Neural crest cell (in vitro differentiated cells): ENCODE measurements at places on chromosomes 2 and 18. TPM values are rescaled to one million over a fixed set of nuclear protein-coding genes. Genes with fewer than 3 reads are reported as not detected.

The MATN3 gene
- 1.3 and 1.9 TPM in 2 replicates for total RNA-seq

The AQP12A gene
- not detected in 2 replicates for total RNA-seq

DNA sequence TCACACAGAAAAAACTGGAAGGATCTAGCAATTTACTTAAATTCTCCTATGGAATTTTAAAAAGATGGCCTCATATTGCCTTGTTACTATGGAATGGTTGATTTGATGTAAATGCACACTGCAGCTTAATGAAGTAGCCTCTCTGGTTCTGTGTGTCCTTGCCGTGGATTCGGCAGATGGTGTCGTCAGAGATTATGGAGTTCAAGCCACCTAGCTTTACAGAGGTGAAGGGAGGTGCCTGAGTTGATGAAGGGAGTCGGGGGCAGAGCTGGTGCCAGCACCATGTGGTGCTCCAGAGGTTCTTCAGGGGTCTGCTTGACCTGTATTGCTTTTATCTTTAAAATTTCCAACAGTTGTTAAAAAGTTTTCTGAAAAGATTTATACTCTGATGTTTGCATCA, 48.8 kb downstream of the ASAP2 start:
- no peak for DNase-seq

- no peak for DNase-seq
These were observed 110.4 kb downstream of the ALK start for GRCh38 chr2:29810956-29811355.

The LIMS3 gene
- total RNA-seq = 1.2 and 1.5 TPM in 2 replicates

The FAM237A gene
- total RNA-seq = not detected in 2 replicates

DNA sequence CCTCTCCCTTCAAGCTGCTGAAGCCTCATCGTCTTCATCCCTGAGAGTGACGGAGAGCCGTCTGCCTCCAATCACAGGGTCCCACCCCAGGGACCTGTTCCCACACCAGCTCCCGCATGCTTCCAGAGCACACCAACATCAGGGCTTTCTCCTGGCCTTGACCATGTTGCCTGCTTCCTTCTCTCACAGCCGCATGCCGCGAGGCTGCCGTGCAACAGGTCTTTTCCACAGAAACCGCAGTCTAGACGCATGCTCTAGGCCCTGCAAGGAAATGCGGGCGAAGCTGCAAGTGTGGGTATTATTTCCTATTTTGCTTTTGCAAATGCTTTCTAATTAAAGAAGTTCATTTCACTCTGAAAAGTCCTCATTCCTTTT, 277.8 kb downstream of the EIPR1 start:
- DNase-seq = no peak

The CYP26B1 gene
- 15.4 and 16.4 TPM in 2 replicates for total RNA-seq

- no peak for DNase-seq
These were observed 119.9 kb upstream of the RND3 start for GRCh38 chr2:150607390-150607811.

- no peak for DNase-seq
These were observed 15.9 kb downstream of the LYPD6 start for GRCh38 chr2:149346272-149346671.

DNA sequence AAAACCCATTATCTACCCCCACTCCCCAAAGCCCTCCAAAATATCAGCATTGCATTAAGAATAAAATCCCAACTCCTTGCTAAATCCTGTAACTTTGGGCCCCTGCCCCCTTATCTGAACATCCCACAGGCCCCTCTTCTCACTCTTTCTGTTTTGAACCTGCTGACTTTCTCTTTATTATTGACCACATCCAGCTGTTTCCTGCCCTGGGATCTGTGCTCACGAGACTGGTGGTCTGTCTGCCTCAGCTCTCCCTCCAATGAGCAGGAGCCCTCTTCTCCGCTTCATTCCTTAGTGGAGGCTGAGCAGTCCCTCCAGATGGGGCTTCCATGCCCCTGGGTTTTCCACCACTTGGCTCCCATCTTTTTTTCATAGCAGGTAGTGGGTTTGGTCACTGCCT, 116.9 kb downstream of the ACKR3 start:
- DNase-seq = no peak

The ARHGAP25 gene
- 2.5 and 3.0 TPM in 2 replicates for total RNA-seq

GRCh38 chr18:79942786-79943607, 8.5 kb downstream of the SLC66A2 start:
- DNase-seq = no peak

The AMER3 gene
- total RNA-seq = 1.3 and 1.4 TPM in 2 replicates

DNA sequence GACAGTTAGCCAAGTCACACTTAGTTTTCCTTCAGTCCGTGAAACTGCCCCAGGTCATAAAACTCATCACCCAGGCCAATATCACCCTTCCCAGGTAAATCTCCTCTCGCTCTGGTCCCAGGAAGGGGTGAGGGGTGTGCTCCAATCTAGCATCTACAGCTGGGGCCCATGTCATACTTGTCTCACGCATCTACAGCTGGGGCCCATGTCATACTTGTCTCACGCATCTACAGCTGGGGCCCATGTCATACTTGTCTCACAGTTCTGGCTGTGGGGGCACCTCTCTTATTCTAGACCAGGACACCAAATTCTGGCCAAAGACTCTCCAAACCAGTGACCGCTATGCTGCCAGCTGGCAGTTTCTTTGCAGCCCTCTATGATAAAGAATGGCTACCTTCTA, 123.3 kb upstream of the DLGAP1 start:
- no peak for DNase-seq

The TANC1 gene
- 13.2 and 14.1 TPM in 2 replicates for total RNA-seq

- no peak for DNase-seq
These were observed 47.7 kb downstream of the NCOA1 start for GRCh38 chr2:24538720-24539119.

- peak; percentile 96 for DNase-seq
These were observed 92.6 kb downstream of the CMPK2 start for GRCh38 chr2:6773007-6773693.

- DNase-seq = no peak
These were observed 57.9 kb upstream of the ARHGAP15 start for GRCh38 chr2:143071185-143071876.

- no peak for DNase-seq
These were observed 380.1 kb downstream of the SOX11 start for GRCh38 chr2:6072276-6072675.

DNA sequence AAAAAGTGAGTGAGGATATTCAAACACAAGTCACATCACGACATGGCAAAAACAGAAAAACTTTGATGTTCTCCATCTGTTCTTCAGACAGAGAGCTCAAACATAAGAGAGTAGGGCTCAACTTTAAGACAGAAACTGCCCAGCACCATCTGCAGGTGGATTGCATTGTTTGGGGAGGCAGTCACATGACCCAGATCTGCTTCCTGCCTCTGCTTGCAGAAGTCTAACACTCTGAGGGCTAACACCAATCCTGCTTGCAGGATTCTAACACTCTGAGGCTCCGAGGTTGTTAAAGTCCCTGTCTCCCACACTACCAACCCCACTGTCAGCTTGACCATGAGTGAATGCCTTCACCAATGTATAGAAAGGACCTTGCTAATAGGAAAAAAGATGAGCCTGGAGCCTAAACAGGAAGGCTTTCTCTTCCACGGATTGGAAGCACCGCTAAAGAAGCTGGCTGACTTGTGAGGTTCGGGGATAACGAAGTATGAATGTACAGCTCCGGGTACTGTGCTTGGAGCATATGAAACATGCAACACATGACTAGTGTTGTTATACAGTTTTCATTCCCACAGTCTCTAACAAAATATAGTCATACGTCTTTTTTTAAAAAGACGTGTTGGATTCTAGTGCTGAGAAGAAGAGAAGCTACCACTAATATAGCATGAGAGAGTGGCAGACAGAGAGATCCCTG, 176.6 kb upstream of the CREB1 start:
- DNase-seq = no peak

DNA sequence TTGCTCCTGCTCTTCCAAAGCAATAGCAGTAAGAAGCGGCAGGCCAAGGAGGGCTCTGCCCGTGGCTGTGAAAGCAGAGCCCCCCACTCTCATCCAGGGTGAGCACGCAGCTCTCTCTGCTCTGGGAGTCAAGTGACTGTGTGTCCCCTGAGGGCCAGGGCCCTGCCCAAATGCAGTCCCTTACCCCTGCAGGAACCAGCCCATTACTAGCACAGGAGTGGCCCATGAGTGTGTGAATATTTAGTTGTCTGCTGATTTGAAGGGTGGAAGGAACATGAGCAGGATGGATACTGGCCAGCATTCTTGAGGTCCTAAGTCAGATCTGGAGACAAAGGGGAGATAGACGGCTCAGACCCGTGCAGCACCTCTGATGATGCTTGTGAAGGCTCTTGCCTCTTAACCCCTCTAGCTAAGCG, 69.7 kb upstream of the FOSL2 start:
- DNase-seq = no peak

The ALLC gene
- not detected in 2 replicates for total RNA-seq

The VWA3B gene
- total RNA-seq = not detected in 2 replicates

The HOXD10 gene
- not detected in 2 replicates for total RNA-seq

The SCN7A gene
- 0.39 and 0.40 TPM in 2 replicates for total RNA-seq

The MAL gene
- total RNA-seq = 0.48 and 0.65 TPM in 2 replicates

The SERPINB5 gene
- not detected in 2 replicates for total RNA-seq

DNA sequence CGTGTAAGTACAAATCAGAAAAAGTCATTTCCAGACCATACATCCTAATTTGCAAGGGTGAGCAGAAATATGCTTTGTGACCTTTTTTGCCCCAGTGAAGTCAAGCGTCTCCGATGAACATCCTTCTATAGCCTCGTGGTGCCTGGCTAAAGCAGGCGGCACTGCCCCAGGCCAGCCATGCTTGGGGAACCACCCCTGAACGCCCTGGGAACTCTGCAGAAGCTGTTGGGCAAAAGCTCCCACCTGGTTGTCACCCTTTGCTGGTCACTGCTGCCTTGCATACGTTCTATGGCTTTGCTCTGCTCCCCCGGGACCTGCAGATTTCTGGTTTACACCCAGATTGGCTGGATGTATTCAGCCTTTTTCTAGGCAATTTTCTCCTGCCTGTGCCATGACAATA, 256.4 kb downstream of the SS18 start:
- DNase-seq = no peak

DNA sequence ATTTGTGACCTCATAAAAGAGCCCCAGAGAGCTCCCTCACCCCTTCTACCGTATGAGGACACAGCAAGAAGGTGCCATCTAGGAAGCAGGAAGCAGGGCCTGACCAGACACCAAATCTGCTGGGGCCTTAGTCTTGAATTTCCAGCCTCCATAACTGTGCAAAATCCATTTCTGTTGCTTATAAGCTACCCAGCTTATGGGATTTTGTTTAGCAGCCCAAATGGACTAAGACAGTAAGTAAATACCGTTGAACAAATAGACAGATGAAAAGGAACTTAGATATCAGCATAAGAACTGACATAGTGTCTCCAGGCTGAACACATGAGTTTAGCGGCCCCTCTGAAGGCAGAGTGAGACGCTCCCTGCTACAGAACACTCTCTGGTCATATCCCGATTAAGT, 130.9 kb downstream of the UXS1 start:
- no peak for DNase-seq

DNA sequence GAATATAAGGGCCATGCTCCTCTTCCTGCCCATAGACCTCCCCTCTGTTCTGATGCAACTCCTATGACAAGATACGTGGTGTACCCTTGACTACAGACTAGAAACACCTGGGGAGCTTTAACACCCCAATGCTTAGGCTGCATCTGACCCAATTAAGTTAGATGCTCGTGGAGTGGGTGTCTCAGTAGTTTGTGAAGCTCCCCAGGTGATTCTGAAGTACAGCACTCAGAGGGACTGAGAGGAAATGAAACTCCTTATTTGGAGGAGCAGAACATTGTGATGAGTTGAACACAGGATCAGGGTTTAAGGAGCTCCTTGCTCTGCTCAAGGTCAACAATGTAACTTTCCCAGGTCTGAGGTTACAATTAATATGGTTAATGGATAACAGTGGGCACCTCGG, 80.3 kb upstream of the TTC39C start:
- no peak for DNase-seq
